Thymus (tissue), 14 donors: ENCODE measurements at places on chromosomes 3 and 15.

GRCh38 chr15:100266166-100266565 lies 75.6 kb downstream of the ADAMTS17 start:
- DNase-seq = no peak

DNA sequence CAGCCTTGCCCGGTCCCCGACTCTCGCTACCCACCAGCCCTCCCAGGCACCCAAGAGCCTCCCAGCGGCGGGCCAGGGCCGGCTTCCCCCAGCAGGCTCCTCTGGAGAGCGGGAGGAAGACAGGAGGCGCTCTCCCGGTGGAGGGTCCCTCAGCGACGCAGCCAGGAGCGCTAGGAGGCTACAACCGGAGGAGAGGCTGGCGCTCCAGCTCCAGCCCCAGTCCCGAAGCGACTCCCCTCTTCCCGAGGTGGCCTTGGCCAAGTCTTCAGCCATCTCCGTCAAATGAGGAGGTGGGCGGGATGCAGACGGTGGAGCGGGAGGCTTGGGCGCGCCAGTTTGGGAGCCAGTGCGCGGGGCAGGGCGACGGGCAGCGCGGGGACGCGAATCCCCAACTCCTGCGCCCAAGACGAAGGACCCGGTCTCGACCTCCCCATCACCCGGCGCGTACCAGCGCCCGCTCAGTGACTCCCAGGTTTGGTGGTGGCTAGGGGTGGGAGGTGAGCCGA lies 722 bp downstream of the CHRNA3 start:
- peak; percentile 39 for DNase-seq

DNA sequence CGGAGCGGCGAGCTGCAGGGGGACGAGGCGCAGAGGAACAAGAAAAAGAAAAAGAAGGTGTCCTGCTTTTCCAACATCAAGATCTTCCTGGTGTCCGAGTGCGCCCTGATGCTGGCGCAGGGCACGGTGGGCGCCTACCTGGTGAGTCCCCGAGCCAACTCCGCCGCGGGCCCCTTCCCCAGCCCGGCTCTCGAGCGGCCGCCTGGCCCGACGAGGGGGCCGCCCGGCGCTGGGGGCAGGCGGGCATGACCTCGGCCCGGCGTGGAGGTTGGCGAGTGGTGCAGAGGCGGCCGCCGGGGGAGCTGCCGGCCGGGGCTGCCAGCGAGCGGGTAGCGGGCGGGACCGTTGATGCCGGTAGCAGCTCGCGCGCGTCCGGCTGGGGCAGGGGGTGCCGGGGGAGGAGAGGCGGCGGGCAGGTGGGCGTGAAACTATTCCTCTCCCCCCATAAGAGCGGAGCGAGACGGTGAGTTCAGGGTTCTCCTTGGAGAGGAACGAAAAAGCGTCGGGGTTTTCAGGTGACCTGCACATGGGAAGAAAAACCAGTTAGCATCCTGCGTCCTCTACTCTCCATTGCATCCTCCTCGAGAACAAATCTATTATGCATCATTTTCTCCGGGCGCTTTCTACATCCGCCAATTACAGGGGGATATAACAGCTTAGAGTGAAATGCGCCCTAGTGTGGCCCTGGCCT lies 585 bp downstream of the SLCO3A1 start:
- peak; percentile 37 for DNase-seq

DNA sequence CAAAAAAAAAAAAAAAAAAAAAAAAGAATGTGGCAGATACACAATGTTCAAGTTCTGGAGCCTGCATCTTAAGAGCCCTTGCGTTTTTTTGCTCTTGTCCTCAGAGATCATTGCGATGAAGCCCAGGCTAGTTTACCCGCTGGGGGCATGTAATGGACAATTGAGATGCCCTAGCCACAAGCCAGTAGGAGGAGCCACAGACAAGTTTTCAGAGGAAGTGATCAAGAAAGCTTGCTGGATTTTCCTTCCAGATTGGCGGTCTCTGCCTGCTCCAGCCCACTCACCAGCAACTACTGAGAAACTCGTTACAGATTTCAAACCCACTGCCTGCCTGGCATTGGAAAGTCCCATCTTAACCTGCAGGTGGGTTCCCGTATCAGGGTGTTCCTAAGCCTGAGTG lies 192.1 kb upstream of the EOMES start:
- DNase-seq = no peak

DNA sequence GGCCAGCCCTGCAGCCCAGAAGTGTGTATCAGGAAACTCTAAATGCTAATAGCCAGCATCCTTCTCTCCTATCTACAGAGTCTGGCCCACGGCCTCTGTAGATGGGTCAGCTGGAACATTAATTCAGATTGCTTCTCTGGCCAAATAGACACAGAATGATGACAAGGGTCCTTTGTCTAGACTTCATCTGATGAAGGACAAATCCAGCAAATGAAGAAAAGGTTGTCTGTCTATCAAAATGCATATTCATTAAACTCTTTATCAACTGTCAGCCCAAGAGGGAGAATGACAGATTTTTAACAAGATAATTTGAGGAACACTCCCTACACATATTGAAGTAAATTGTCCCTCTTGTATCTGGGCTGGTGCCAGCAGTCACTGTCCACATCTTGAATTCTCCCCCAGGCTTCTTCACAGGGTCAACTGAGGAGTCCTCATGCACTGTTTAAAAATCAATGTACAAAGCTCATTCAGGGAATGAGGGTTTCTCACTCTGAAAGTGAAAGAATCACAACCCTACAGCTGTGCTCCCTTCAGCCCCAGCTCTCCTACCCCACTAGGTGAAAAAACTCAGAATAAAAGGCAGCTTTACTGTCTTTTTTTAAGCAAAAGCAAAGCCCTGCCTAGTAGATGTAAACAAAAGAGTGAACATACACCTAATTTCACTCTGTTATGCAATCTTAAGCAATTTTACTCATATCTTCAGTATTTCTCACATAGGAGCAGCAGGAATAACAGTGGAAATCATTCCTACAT lies 507.7 kb downstream of the IGSF11 start:
- DNase-seq = no peak
